ENCODE measurements at places on chromosomes 4 and X.
A peak's percentile ranks its signal among the peaks of the same experiment; 100 is the strongest.

- DNase-seq, result peak; percentile 2
These were observed 11.3 kb downstream of the ARL13A start for GRCh38 chrX:100980608-100981497.

GRCh38 chrX:139758250-139758649 is 50.3 kb upstream of the MCF2 start:
- no peak for DNase-seq

DNA sequence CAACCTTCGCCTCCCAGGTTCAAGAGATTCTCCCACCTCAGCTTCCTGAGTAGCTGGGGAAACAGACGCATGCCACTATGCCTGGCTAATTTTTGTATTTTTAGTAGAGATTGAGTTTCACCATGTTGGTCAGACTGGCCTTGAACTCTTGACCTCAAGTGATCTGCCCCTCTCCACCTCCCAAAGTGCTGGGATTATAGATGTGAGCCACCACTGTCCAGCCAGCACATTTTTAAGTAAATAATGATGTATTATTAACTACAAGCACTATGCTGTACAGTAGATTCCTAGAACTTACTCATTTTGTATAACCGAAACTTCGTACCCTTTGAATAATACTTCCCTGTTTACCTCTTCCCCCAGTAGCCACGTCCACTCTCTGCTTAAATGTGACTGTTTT is 96.0 kb upstream of the GABRG1 start:
- no peak for DNase-seq

DNA sequence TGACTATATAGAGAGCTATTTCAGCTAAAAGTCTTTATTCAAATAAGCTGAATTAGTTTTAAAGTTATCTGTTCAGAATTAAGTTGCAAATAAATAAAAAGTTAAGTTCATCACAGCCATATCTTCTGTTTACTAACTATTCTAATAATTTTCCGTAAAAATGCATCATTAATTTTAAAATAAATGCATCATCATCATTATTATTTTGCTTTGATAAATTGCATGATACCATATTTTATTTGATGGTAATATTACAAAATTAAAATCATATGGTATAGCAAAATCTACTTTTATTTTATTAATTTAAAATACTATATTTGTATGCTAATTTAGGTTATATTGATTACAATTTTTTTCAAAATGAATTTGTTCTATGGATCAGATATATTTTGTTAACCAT is 357.3 kb upstream of the NDST4 start:
- DNase-seq, result no peak

DNA sequence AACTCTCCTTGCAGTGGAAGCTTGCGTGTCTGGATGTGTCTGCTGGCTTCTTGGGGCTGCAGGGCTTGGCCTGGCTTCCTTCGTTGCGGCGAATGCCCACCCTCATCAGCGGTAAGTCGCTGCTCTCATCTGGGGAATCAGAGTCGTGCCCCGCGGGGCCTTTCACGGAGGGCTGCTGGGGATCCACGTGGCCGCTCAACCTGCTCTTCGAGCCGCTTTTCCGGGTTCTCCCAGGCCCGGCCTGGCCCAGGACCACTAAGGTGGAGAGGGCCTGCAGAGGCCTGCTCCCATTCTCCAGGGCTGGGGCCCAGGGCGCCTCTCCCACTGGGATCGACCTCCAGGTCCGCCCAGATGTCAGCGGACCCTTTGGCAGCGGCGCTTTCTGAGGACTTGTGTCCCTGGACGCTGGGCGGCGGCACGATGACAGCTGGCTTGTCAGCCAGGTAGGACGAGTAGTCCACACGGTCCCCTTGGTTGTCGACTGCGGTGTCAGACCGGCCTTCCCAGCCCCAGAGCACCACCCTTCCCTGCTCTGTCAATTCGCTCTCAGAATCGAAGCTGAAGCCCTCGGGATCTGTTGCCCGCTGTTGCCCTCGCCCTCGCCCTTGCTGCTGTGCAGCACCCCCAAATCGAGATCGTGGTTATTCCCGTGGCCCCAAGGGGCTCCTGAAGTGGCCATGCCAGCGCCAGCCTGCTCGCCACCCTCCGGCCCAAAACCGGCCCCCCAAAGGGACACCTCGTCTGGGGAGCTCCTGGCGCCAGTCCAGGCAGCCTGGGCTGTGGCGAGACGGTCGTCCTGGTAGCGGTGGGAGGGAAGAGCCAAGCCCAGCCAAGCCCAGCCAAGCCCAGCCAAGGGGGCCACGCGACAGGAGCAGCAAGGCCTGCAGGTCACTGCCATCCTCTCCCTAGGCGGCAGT is 37.8 kb upstream of the NHSL2 start:
- no peak for DNase-seq

- DNase-seq, result peak; percentile 31
These were observed 476 bp upstream of the GDI1 start for GRCh38 chrX:154436374-154436982.

DNA sequence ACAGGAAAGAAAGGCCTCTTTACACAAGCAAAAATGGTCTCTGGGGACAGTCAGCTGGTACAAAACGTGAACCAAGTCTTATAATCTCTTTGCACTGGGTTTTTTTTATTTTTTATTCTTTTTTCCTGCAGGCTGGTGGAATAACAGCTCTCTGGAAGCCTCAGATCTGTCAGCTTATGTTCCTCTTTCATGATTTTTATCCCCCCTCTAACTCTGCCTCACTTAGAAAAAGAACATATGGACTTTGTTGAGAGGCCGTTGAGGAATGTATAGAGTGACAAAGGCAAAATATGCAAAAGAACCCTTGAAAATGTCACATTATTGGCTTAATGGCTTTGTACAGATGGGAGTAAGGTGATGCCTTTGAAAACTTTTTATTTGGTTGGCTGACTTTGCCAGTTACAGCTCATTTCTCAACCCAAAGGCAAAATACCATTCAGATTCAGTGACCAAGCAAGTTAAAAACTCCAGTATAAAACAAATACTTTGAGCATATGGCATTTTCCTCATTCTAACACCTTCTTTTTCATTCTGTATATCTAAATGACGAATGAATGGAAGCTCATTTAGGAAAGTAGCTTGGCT is 111.1 kb downstream of the RNF150 start:
- no peak for DNase-seq

GRCh38 chr4:8831221-8832112 is 40.2 kb downstream of the HMX1 start:
- no peak for DNase-seq

GRCh38 chr4:102620697-102621497 is 119.7 kb downstream of the NFKB1 start:
- no peak for DNase-seq

GRCh38 chrX:133415276-133416105 is at the start of gene GPC4:
Gene GPC4 (minus strand): TSS chrX:133415489. CDS start chrX:133414965, 524 bp downstream.
- peak; percentile 21 for DNase-seq

- DNase-seq, result no peak
These were observed 17.4 kb upstream of the ADH4 start for GRCh38 chr4:99161373-99162099.

DNA sequence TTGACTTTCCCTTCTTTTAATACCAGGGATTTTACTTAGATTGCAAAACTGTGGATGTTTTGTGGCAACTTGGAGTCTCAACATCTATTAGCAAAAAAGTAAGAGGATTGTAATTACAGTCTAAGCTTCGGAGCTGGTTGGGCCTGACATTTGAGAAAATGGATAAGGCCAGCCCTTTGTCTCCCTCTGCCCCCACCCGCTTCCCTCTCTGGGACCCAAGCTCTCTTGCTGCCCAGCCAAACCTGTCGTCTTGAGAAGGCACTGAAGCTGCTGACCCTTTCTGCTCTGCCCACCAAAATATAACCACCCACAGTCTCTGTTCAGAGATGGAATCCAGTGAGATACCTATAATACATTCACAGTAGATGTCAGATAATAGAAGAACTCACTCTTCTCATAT is 49.6 kb downstream of the SHROOM3 start:
- DNase-seq, result no peak

- no peak for DNase-seq
These were observed 25.4 kb downstream of the ELOVL6 start for GRCh38 chr4:110172972-110173371.

GRCh38 chrX:14865201-14865600 is 7.7 kb downstream of the FANCB start:
- no peak for DNase-seq

DNA sequence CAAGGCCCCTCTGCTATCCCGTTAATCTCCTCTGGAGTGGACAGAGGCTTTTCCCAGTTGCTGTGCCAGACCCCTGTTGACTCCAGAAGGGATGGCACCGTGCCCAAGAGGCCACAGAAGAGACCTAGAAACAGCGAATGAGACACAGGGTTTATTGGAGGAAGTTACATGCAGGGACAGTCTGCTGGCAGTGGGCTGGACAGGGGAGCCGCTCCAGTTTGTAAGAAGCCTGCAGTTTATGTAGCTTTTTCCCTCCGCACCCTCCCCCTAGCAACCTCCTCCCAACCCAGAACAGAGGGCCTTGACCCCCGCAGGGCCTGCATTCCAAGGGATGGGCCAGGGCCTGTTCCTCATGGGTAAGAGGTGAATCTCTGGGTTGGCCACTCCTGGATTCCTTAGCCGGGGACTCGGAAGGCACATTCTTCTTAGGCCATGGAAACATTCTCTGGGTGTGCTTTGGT is 216.8 kb upstream of the PSAPL1 start:
- DNase-seq, result no peak

GRCh38 chrX:74408304-74408703 is 13.0 kb upstream of the SLC16A2 start:
- no peak for DNase-seq

DNA sequence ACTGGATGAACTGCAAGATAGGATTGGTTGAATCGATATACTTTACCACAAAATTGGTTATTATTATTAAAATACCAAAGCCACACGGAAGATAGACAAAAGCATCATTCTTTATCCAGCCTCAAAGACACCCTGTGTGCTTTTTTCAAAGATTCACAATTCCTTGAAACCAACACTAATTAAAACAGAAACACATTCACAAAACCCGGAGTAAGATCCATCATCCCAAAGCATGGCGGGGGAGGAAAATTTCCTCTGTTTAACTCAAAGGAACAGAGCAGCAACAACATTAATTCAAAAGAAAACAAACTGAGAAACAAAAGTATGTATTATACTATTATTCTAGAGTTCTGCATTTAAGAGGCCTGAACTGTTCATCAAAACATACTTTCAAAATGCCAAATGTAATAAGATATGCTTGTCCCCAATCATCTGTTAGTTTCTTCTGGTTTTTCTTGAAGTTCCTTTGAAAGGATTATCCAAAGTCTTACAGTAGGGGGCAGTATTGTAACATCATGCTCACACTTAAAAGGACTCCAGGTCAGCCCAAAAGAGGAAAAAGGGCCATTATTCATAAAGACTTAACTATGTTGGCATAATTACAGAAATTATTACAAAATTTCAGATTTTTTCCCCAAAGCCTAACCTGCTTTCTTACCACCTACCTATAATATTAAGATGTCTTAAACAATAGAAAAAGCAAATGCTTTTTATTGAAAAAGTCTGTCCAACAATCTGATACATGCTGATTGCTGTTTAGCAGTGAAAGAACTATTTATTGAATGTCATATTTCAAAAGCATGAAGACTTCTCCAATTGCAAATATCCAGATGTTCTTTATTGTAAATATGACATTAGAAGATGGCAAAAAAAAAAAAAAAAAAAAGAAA is 168.7 kb downstream of the SCFD2 start:
- DNase-seq, result no peak

- DNase-seq, result no peak
These were observed 252.4 kb upstream of the CPEB2 start for GRCh38 chr4:14749910-14750309.

DNA sequence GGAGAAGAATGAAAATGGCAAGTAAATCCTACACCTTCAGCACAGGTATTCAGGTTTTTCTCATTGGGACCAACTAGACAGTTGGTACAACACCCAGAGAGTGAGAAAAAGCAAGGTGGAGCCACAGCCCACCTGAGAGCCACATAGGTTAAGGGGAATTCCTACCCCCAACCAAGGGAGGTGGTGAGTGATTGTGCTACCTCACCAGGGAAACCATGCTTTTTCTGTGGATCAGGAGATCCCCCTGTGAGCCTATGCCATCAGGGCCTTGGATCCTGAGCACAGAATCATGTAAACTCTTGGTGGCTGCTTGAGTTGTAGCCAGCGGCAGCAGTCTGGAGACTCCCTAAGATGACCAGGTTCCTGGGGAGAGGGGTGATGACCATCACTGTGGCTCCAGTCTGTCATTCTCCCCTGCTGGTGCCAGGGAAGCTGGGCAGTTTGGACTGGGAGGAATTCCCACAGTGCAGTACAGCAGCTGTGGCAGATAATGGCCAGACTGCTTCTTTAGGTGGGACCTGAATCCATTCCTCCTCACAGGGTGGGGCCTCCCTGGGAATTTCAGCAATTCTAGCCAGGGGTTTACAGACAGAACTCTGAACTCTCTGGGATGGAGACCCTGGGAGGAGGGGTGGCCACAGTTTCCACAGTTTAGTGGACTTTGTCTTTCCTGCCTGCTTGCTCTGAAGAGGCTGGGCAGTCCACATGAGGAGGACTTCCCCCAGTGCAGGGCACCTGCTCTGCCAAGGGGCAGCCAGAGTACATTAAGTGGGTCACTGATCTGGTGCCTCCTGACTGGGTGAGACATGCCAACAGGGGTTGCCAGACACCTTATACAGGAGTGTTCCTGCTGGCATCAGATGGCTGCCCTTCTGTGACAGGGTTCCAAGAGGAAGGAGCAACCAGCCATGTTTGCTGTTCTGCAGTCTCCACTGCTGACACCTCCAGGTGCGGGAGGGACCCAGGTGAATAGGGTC is 43.2 kb downstream of the PARM1 start:
- DNase-seq, result no peak

DNA sequence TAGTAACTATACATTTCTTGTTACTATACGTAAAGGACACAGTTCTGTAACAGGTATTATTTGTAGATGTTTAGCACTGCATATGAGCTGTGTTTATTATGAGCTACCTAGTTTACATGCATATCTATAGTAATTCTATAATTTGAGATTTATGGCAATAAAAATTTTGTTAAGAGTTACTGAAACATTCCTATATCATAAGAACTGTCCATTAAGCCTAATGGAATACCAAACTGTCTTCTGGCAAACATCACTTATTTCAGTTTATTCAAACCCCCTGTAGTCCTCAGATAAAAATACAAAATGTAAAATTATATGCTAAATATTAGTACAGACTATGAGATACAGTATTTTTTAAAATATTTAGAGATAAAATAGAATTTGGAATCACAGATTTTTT is 205.2 kb downstream of the ADGRL3 start:
- DNase-seq, result no peak

DNA sequence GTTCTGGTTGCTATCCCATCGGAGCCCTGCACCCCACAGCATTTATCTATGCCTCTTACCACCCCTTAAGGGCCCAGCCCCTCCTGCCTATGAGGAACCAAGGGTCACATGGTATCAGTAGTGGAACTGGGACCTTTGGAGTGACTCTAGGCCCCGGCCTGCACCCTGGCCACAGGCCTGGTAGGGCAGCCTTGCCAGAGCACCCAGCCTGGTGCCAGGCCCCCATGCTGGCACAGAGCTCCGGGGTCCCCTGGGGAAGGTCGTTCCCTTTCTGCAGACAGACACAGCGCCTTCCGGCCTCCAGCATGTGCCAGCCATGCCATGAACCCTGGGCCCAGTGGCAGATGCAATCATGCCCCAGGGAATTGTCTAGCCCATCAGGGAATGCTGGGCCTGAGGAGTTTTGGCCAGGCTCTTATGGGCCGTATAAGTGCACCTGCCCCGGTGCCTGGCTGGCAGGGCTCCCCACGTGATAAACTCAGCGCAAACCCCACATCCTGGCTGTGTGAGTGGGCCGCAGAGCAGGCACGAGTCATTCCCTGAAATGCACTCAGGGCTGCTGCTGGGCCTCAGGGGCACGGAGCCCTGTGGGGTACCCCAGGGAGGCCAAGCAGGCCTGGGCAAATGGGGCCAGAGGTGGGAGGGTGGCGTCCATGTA is 19.8 kb upstream of the ADD1 start:
- DNase-seq, result no peak

- no peak for DNase-seq
These were observed 23.0 kb downstream of the EPGN start for GRCh38 chr4:74331252-74331651.

- DNase-seq, result no peak
These were observed 133.6 kb upstream of the RASGEF1B start for GRCh38 chr4:81605271-81605670.

Data from amygdala (tissue), 56 donors.